EH (cell line): ENCODE measurements at places on chromosomes 12 and 14.

DNA sequence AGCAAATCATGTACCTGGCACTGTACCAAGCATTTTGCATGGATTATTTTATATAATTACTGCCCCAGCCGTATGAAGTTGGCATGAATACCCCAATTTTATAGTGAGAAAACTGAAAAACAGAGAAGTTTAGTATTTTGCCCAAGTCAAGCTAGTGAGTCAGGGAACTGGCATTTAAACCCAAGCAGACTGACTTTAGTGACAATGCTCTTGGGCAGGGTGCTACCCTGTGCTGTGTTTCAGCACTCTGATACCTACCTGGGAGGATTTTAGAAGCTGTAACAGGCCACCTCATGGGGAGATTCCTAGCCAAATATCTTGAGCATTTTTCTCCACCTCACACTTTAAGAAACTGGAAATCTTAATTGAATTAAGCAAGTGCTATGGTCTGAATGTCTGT is 98.1 kb upstream of the MAX start:
- DNase-seq: peak; percentile 15

DNA sequence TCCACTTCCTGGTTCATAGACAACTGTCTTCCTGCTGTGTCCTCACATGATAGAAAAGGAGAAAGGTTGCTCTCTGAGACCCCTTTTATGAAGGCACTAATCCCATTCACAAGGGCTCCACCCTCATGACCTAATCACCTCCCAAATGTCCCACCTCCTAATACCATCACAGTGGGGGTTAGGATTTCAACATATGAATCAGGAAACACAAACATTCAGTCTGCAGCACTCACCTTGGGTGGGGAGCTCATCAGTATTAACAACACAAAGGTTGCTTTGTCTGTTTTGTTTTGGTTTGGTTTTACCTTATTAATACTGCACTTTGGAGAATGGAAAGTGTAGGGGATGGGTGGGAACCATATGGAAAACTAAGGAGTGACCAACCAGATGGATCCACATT is 10.5 kb upstream of the SMCO2 start:
- DNase-seq: no peak

DNA sequence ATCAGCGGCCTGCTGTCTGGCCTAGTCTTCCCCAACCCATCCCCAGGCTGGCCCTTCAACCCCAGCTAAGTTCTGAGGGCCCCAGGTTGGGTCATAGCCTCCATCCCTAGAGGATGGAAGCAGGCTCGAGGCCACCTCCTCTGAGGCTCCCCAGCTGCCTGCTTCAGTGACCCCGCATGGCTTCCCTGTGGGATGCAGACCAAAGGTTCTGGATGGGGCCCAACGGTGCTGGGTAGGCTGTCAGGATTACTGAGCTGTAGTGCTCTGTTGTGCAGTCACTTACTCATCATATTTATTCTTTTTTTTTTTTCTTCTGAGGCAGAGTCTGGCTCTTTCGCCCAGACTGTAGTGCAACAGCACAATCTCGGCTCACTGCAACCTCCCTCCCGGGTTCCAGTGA is 92.0 kb downstream of the IRF2BPL start:
- DNase-seq: peak; percentile 42

- DNase-seq: peak; percentile 43
These were observed 59.1 kb upstream of the GNPNAT1 start for GRCh38 chr14:52850451-52850909.

- DNase-seq: no peak
These were observed 37.0 kb upstream of the OTX2 start for GRCh38 chr14:56846970-56847930.

GRCh38 chr12:102437511-102437910 is 42.9 kb downstream of the IGF1 start:
- DNase-seq: no peak

DNA sequence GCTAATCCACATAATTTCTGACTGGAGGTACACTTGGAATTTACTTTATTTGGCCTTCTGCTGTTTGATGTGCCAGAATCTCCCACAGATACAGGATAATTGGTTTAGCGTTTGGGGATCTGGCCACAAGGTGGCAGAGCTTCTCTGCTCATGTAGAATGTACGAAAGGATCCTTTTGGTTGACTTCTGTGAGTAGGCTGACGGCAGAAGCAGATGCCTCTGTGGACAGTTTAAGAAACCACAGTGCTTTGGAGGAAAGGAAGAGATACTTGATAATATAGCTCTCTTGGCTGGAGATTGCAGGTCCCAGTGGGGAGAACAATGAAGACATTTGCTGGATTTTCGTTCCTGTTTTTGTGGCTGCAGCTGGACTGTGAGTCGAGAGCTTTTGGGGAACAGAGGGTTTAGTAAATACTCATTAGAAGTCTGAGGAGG is 75.3 kb upstream of the OR4E1 start:
- DNase-seq: peak; percentile 5
